ENCODE measurements at places on chromosomes 6 and 20.

GRCh38 chr20:31517373-31517772 is 3.1 kb downstream of the HM13 start:
- no peak for DNase-seq

DNA sequence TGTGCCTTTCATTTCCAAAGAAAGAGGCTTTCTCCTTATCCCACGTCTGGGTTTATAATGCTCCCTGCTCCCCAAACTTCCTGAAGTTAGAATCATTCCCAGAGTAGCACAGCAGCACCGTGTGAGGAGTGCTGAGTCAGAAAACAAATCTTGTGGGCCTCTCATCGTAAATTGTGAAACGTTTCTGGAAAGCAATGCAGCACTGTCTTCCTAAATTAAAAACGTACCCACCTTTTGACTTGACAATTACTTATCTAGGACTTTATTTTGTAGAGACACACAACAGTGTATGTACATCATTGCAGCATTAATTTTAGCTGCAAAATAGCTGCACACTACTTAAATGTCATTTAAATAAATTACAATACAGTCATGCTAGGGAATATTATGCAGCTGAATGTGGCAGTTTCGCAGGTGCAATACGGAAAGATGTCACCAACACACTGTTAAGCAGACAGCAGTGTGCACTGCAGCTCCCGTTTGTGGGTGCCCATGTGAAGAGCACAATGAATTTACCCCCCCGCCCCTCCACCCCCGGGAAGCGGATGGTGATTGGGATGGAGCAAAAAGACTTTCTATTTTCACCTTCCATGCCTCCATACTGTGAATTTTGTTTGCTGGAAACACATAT is 30.8 kb downstream of the RRBP1 start:
- DNase-seq: no peak

GRCh38 chr6:74826263-74826662 is 379.6 kb downstream of the COL12A1 start:
- no peak for DNase-seq

GRCh38 chr6:57108691-57109090 is 18.7 kb downstream of the ZNF451 start:
- DNase-seq: no peak

- no peak for DNase-seq
These were observed 855 bp upstream of the WFDC5 start for GRCh38 chr20:45115829-45116228.

DNA sequence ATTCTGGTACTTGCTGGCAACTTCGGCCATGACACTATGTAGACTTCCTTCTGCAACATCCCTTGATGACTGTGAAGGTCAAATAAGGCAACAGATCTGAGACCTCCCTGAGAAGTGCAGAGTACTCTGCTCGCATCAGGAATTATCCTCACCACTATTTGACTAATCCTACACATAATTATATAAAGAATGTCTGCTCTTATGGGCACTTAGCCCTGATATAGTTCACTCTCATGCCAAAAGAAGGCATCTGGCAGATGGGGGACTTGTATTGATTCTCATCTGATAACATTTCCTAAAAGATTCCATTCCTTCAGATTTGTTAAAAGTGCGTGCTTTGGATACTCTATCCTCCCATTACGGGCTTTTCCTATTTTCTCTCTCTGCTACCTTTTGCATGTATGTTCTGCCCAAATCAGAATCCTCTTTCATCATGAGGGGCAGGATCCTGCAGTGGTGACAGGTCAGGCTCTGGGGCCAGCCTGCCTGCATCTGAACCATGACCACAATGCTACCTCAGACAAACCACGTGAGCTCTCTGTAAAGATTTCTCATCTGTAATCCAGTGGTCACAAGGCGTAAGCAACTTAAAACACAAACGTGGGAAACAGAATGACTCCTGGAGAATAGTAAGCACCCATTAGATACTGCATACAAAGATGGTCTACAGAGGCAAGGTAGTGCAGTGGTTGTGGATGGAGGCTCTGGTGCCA is 134.0 kb downstream of the GJA10 start:
- DNase-seq: no peak

DNA sequence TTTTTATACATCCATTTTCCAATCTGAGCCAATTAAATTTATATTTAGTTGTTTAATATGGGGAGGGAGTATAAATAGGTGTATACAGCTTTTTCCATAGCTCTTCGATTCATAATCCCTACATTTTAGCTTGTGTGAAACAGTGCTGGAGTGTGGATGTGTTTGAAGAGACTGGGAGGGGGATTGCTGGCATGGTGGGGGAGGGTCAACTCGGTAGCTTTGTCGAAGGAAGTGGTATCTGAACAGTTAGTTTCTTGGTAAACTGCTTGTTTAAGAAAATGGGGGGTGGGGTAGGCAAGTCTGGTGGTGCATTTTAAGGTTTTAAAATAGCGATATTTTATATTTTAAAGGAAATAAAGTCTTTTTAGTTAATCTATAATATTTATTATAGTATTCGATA is 1.4 kb upstream of the LIN28B start:
- no peak for DNase-seq

DNA sequence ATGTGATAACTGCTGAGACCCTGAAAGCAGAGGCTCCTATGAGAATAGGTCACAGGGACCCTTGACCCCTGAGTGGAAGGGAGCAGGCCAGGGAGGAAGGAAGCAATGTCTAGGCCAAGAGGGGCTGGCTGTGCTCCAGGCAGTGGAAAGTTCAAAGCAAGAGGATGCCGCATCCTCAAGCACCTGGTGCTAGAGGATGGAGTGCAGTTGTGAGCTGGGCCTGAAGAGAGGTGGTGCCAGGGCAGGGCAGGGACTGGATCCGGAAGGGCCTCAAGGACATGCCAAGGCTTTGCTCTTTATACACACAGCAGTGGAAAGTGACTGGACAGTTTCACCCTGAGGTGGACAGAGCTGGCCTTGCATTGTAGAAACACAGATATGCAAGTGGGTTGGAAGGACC is 97.0 kb downstream of the SLC22A3 start:
- DNase-seq: no peak

GRCh38 chr20:22946596-22946995 is 88.5 kb upstream of the SSTR4 start:
- DNase-seq: no peak

- no peak for DNase-seq
These were observed 29.5 kb upstream of the ADGRF1 start for GRCh38 chr6:47071681-47072080.

- DNase-seq: no peak
These were observed 21.5 kb downstream of the FERMT1 start for GRCh38 chr20:6101346-6101745.

GRCh38 chr6:33632558-33633039 is 11.5 kb downstream of the ITPR3 start:
- peak; percentile 71 for DNase-seq

DNA sequence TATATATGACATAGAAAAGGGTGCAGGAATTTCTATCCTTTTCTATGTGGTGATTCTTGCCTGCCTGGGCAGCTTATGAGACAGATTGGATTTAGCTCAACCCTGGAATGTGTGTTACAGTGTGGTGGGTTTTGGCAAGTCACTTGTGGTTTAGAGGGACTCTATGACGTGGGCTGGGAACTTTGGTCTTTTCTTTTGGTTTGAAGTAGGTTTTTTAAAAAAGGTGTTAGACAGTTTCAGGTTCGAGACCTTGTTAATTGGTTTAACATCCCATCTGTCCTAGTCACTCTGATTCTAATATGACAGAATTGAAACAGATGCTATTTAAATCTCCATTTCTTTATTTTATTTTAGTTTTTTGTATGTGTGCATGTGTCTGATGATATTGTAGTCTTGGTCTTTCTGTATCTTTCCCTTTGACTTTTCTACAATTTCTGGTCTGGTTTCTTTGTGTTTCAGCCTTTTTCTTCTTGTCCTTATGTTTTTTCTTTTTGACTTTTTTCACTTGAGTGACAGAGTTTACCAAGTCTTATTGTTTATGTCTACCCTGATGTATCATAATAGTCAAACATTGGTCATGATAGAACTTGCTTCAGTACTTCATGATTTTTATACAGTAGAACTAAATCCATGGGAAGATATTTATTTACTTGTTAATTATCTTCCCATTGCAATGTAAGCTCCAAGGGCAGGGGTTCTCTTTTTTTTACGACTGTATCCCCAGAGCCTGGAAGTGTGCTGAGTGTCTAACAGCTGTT is 174.3 kb downstream of the CDKAL1 start:
- no peak for DNase-seq

- no peak for DNase-seq
These were observed 301.3 kb downstream of the ZNF217 start for GRCh38 chr20:53292347-53292746.

GRCh38 chr6:14382678-14383236 is 265.2 kb downstream of the CD83 start:
- no peak for DNase-seq

DNA sequence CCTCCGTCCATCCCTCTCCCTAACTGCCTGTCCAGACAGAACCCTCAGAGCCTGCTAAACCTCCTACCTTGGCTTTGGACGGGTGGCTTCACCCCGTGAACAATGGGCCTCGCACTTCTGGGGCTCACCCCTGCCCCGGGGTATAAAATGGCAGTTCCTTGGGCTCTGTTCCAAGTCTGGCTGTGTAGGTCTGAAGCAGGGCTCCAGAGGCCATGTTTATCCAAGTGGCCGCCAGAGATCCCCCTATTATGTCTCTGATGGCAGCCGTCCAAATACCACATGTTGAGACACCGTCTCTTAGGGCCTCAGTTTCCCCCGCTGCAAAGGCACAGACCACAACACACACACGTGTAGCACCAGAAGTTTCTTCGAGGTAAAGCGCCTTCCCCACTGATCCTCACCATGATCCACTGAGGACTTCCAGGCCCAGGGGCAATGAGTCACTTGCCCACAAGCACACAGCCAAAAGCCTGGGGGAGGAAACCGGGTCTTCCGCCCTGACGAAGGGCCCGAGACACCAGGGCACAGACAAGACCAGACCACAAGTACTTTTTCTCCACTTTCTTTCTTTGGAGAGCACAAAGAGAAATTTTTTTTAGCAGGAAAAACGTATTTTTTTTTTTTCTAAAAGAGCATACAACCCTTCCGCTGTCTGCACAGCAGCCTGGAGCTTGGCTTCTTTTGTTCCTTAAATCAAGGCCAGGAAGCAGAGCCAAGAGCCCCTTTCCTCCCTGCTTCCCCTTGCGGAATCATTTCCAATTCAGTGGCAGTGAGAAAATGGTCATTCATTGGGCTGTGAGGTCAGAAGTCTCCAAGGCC is 11.8 kb downstream of the CPNE5 start:
- no peak for DNase-seq

- DNase-seq: peak; percentile 41
These were observed 13.9 kb downstream of the ZNF217 start for GRCh38 chr20:53579581-53580375.

GRCh38 chr6:31615748-31616147 is 714 bp downstream of the AIF1 start:
- no peak for DNase-seq

GRCh38 chr6:157981395-157982101 is at the start of gene SYNJ2:
Gene SYNJ2, plus strand, starts transcription at chr6:157981863. Its CDS starts 99 bp downstream, at chr6:157981962.
- DNase-seq: peak; percentile 88

GRCh38 chr6:105515054-105515453 is 112.2 kb upstream of the PREP start:
- no peak for DNase-seq

GRCh38 chr6:144809120-144809519 is 524.0 kb downstream of the UTRN start:
- DNase-seq: no peak

GRCh38 chr6:152441902-152442301 is 195.3 kb downstream of the SYNE1 start:
- DNase-seq: no peak

- no peak for DNase-seq
These were observed 19.3 kb downstream of the ZNF334 start for GRCh38 chr20:46494077-46494476.

DNA sequence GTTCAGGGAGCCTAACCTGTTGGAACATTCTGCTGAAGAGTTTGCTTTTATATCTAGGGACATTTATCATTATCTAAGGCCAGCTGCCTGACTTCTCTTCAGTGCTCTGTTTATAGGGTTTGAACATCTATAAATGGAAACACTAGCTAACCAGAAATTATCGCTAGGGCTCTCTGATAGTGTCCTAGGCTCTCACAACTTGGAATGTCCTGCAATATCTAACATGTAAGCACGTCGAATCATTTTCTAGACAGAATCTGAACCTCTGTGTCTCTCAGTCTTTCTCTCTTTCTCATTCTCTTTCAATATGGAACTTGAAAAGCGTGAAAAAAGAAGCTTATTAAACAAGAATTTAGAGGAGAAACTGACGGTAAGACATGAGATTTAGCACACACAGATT is 92.5 kb upstream of the MLIP start:
- no peak for DNase-seq

GRCh38 chr6:85077098-85077497 is 312.7 kb upstream of the TBX18 start:
- no peak for DNase-seq

DNA sequence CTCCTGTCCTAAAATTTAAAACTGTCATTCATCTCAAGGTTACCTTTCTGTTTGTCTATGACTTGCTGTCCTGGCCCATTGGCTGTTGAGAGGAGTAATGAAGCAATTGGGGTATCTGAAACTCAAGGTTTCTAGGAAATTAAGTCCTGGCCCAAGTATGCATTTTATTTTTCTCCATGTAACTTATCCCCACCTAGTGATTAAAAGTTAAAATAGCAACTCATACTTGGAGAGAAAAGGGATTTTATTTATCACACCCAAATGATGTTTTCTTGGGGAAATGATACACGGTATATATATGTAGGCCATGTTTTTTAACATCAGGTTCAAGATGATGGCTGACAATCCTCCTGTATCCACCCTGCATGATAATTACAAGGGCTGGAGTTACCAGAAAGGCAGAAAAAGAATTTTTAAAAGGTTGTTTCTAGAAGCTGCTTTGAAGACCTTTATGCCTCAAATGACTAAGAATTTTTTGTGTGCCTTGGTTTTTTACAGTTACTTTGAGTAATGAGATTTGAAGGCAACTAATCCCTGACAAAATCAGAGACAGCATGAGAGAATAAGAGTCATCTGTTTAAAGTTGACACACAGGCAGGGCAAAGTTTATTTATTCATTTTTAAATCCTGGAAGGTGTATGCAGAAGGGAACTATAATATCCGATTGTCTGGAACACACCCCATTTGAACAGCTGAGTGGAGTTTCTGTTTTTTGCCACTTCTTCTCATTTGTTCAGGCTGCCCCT is 28.9 kb upstream of the C6orf58 start:
- DNase-seq: no peak
